ENCODE measurements at places on chromosomes 5 and 9.

DNA sequence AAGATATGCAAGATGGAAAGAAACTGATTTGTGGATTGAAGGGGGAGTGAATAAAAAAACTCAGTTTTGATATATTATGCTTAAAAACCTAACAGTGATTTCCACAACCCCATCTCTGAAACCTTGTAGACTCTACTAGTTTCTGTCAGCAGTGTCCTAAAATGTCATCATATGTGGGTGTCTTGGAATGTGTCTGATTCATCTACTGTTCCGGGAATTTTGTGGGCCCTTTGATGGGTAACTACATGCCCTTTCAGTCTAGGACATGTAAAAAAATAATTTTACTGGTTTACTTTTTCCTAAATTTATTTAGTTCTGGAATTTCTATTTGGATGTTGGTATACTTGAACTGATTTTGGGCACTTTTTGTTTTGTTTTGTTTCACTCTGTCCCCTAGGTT, 118.9 kb upstream of the NMUR2 start:
- no peak for DNase-seq

DNA sequence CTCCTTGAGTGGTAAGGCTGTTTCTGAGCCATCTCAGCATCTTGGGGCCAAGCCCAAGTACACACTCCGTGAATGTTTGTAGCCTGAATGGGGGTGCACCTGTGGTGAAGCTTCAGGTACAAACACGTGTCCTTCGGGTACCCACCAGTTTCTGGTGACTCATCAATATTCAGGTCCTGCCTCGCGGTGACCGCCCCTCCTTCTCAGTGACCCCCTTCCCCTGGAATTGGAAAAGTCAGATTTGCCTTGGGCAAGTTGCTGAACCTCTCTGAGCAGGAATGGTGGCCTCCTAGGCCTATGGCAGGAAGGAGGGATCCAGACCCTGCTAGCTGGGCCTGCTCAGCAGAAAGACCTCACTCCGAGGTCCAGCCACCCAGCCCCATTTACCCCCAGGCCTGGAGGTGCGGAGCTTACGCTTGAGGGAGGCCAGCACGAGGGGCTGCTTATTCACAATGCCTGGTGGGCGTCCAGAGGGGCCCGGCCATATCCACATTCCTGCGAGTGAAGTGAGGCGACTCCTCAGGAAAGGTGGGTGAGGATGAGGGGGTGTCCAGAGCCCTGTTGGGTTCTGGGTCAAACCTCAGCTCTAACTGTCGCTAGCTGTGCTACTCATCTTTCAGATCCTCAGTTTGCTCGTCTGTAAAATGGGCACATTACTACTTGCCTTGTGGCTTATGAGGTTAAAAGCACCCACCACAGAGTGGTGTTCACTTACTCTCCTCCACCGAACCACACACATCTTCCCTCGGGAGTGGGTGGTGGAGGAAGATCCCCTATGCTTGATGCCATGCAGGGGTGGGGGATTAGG, 7.0 kb downstream of the ADGRD2 start:
- no peak for DNase-seq

- DNase-seq: no peak
These were observed 54.1 kb downstream of the PSMB7 start for GRCh38 chr9:124361128-124361527.

- no peak for DNase-seq
These were observed 6.8 kb upstream of the PRUNE2 start for GRCh38 chr9:76912636-76913275.

DNA sequence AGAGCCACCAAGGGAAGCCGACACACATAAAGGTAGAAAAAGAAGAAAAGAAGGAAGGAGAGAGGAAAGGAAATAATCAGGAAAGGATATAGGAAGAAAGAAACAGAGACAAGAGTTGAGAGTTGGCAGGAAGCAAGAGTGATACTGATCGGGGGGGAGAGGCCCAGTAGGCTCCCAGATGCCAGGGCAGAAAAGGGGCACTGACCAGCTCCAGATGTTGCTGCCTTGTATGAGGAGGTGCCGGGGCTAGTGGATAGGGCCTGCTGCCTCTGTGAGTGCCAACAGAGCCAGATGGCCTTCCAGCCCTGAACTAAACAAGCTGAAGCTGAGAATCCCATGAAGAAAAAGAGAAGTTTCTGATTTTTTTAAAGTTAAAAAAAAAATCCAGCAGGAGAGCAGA, 82.0 kb upstream of the TRIM32 start:
- DNase-seq: no peak

- peak; percentile 37 for DNase-seq
These were observed 14.2 kb upstream of the LARP1 start for GRCh38 chr5:154740957-154741356.

DNA sequence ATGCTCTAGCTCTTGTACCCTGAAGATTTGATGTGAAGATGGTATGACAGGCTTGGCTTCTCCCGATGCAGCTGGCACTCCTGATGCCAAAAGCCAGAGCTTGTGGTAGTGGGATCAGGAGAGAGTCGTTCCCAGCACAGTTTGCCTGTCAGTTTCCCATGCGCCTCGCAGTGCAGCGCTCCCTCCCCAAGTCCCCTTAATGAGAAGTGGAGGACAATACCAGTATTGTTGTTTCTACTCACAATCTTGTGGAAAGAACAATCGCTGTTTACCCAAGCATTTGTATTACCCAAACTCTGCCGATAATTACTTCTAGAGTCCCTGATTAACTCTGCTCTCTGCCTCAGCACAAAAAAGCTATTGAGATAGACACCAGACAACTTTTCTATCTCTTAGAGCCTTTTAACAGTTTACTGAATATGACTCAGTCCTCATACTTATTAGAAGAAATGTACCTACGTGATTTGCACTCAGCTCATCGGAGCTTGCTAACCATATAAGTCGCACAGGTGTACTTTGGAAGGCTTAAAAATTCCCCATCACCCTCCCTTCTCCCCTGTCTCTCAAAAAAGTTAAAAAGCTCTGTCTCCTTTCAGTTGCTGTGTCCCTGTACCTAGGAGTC, 283.2 kb upstream of the TMEM161B start:
- no peak for DNase-seq

DNA sequence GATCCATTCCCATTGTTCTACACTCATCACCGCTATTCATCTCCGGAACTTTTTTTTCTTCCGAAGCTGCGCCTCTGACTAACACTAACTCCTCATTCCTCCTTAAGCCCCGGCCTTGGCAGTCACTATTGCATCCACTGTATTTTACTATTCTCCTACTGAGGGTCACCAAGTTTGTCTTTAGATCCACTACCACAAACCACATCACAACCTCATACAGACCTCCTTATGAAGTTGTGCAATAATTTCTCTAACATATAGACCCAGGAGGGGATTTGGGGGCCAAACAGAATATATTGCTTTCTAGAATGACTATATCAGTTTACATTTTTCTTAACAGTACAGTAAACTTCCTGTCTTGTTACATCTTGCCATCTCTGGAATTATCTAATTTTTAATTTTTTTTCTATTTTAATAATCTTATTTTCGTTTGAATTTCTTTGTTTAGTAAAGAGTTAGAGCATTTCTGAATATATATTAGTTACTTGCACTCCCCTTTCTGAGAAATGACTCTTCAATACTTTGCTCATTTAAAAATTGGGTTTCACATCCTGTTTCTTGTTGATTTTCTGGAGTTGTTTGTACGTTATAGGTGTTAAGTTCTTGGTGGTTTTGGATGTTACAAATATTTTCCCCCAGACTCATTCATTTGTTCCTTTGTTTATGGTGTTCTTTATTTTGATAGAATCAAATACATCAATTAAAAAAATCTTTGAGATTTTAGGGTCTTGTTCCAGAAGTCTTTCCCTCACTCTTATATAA, 37.1 kb downstream of the DMRT2 start:
- no peak for DNase-seq

- no peak for DNase-seq
These were observed 15.8 kb upstream of the LCP2 start for GRCh38 chr5:170313344-170313743.

DNA sequence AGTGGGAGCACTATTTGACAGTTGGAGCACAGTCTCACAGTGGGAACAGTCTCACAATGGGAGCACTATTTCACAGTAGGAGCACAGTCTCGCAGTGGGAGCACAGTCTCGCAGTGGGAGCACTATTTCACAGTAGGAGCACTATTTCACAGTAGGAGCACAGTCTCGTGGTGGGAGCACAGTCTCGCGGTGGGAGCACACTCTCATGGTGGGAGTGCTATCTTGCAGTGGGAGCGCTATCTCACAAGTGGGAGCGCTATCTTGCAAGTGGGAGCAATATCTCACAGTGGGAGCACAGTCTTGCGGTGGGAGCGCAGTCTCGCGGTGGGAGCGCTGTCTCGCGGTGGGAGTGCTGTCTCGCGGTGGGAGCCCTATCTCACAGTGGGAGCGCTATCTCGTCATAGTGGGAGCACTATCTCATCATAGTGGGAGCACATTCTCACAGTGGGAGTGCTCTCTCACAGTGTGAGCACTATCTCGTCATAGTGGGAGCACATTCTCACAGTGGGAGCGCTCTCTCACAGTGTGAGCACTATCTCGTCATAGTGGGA, 56.1 kb downstream of the MED10 start:
- DNase-seq: no peak

DNA sequence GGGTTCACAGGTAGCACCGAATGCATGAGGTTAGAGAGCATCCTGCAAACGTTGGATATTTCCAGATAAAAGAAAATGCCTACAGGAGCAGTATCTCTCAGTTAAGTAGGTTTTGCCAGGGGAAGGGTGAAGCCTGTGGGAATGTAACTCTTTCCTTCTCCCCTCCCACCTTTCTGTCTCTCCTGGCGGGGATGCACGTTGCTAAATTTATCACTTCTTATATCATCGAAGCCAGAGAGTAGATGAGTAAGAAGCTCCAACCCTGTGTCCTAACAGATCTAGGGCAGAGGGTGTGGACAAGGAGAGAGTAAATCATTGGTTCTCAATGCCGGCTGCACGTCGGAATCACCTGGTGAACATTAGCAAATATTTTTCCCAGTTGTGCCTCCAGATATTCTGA, 457.5 kb downstream of the ENC1 start:
- DNase-seq: no peak

- no peak for DNase-seq
These were observed 28.8 kb upstream of the TRIM32 start for GRCh38 chr9:116658265-116658664.

DNA sequence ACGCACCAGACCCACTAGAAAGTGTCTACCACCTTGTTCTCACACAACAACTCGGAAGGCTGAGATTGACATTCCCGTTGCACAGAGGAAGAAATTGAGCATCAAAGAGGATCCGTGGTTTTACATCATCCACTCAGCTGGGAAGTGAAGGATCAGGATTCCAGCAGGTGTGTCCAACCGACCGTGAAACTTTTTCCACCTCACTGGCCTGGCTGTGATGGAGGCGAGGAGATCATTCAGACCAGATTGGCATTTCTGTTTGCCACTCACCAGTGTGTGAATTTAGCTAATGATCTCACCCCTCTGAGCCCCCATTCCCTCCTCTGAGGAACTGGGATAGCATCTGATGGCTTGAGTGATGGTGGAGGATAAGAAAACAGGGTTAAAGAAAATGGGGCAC, 46.7 kb upstream of the CPLX2 start:
- no peak for DNase-seq

DNA sequence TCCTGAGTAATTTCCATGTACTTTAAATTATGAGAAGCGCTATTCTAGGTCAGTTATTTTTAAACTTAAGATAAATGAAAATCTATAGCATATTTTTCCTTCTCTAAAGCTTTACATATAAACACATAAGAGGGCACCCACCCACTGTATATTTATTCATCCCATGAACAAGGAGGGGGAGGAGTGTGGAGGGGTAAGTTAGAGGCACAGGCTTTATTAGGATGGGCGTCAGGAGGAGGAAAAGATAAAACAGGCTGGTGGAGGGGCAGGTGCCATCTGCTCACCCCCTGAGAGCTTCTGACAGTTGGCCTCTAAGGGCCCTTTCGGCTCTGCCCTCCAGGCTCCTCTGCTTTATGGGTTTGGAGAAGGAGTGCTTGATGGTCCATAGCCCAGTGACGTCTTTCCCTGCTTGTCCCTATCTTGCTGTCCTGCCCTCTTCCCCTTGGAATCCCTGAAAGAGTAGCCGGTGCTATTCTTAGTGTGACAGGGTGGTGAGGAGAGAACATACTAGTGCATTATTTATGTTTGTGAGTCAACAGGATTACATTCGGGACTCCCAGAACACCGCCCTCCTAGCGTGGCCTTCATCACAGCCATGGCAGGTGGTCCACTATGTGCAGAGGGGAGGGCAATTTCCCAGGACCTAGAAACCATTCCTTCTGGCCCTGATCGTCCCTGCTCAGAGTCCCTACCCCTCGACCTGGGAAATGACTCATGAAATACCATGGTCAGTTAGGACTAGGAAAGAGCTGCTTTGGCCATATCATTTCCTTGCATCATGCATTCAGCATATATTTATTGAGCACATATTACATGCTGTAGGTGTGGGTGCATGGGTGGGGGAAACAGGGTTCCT, 7.9 kb upstream of the SYNPO start:
- DNase-seq: peak; percentile 16

DNA sequence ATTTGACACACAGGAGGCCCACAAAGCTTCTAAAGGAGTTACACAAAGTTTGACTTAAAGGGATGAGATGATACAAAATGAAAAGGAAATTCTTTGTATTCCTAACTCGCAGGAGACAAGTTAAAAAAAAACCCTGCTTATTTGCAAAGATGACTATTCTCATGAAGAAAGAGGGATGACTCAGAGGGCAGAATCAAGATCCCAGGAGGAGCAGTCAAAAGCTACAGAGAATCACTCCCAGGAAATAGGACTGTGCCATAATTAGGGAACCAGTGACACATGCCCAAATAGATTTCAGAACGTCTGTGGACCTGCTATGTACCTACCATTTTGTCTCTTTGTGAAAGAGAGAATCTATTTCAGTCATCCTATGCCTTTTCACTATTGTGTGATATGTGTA, 103.5 kb upstream of the ARRDC3 start:
- DNase-seq: no peak

GRCh38 chr9:113650207-113651131, 186.9 kb downstream of the RGS3 start:
- DNase-seq: no peak

GRCh38 chr5:140321796-140322195, 18.9 kb upstream of the PFDN1 start:
- no peak for DNase-seq

GRCh38 chr5:89071941-89072331, 189.0 kb upstream of the MEF2C start:
- no peak for DNase-seq

- DNase-seq: no peak
These were observed 30.1 kb downstream of the NIPSNAP3B start for GRCh38 chr9:104794070-104794469.

GRCh38 chr5:145324101-145324500, 511.0 kb downstream of the PRELID2 start:
- no peak for DNase-seq

DNA sequence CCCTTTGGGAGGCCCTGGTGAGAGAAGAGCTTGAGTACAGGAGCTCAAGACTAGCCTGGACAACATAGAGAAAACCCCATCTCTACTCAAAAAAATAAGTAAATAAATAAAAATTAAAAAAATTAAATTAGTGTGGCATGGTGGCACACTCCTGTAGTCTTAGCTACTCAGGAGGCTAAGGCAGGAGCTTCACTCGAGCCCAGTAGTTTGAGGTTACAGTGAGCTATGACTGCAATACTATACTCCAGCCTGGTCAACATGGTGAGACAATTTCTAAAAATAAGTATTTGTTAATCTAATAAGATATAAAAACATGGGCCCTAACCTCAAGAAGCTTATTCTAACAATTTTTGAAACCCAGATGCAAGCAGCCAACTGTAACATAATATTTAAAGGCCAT, 7.6 kb downstream of the RNF38 start:
- no peak for DNase-seq
